ENCODE measurements at places on chromosomes 2 and 18.
A peak's percentile ranks its signal among the peaks of the same experiment; 100 is the strongest.

DNA sequence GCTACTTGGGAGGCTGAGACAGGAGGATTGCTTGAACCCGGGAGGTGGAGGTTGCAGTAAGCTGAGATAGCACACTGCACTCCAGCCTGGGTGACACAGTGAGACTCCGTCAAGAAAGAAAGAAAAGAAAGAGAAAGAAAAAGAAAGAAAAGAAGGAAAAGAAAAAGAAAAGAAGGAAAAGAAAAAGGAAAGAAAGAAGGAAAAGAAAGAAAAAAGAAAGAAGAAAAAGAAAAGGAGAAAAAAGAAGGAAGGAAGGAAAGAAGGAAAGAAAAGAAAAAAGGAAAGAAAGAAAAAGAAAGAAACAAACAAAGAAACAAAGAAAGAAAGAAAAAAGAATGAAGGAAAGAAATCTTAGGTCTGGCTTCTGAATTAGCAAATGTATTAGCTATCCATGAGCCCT, 150.4 kb downstream of the TMEM163 start:
- DNase-seq, result no peak

DNA sequence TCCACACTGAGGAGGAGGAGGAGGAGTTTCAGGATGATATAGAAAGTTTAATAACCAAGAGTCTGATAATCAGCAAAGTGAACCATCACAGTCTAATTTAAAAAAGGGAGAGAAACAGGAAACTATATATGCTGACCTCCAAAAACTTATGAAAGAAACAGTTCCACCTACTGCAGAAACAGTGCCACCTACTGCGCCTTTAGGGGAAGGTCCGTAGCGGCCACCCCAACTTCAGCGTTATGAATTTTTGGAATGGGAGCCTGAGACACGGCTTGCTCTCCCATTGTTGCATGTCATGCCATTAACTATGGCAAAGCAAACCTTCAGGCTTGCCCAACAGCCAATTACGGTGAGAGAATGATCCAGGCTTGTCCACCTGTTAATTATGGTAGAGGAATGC, 1719.2 kb upstream of the LRRTM1 start:
- DNase-seq, result no peak

GRCh38 chr2:239061824-239062570, 214.1 kb downstream of the TWIST2 start:
- no peak for DNase-seq

DNA sequence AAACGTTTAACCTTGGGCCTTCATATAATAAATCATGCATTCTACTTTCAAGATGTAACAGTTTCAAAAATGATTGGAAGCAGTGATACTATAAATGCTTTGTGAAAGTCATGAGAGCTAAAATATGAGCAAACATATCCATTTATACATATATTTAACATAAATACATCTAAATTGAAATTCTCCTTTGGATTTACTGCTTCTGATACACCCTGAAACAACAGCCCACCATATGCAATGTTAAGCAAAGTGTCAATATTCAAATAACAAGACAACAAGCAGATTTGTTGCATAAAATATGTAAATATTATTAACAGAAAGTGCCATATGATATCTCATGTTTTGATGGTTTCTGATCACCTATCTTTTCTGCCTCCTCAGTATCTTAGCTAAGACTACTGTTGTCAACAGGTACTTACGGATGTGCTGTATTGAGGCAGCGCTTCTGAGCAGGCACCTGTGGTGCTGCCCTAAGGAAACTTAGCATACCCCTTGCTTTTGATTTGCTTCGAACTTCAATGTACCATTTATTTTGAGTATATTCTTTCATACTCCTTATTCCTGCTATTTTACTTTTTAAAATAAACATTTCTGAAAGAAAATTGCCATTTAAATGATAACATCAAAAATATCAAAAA, 6.1 kb downstream of the FIGN start:
- DNase-seq, result no peak

DNA sequence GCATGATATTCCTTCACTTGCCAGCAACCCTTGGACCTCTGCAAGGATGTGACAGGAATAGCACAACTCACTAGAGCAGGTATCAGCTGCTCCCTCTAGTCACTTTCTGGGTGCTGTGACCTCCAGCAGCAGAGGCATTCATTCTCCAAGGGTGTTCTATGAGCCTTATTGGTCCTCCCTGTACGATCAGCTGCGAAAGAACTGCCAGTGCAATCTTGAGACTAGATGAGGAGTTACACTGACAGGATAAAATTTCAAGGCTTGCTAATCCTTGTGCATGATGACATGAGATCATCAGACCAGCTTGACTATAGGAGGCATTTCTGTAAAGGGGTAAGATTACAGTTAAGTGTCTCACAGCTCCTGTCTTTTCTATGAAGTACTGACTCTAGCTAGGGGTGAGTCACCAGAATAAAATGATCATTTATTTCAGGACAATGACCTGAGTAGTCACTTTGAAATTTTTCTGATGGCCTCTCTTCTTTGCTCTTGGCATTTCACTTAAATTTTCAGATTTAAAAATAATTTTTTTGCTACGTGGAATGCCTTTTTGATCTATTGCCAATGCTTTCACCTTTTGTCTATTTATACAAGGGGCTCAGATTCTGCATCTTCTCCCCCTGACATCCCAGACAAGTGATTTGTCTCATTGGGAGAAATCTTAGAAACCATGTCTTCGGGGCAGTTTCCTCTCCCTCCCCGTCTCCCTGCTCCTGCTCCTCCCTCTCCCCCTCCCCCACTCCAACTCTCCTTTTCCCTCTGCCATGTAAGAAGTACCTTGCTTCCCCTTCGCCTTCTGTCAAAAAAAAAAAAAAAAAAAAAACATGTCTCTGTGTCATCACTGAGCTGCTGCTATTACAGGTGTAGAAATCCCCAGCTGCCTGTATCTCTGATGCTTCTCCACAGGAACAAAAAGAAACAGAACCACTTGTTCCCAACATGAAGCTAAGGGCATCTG, 49.2 kb upstream of the FRZB start:
- DNase-seq, result no peak

DNA sequence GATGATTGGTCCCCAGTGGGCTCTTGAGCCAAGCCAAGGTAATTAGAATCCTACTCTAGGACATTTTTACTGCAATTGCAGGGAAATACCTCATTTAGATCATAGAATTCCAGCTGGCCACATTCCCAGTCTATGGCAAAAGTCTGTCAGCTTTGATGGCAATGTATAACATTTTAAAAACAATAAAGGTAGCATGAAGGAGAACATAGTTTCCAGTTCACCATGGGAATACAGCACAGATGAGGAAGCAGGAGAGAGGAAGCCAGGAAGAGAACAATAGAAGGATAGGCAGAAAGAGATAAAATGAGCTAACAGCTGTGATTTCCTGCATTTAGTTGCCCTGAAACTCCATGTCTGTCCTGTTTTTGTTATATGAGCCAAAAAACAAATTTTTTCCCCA, 897.3 kb upstream of the DDX18 start:
- DNase-seq, result no peak

GRCh38 chr2:153543635-153544071, 65.1 kb upstream of the RPRM start:
- peak; percentile 21 for DNase-seq

GRCh38 chr2:70767079-70767698, 811 bp downstream of the ADD2 start:
- no peak for DNase-seq

DNA sequence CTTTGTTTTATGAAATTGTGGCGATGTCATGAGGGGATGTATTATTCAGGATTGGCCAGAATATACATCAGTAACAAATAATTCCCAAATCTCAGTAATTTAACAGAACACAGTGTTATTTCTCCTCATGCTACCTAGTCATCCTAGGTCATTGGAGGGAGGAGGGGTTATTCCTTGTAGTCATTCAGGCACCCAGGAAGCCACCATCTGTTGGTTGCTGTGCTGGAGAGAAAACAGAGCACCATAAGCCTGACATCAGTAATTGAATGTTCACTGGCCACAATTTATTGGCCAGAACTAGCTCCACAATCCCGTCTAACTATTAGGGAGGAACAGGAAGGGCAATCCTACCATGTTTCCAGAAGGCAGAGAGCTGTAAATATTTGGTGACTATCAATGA, 303.5 kb upstream of the CELF4 start:
- no peak for DNase-seq

GRCh38 chr2:1318366-1319009, 94.8 kb upstream of the TPO start:
- no peak for DNase-seq

DNA sequence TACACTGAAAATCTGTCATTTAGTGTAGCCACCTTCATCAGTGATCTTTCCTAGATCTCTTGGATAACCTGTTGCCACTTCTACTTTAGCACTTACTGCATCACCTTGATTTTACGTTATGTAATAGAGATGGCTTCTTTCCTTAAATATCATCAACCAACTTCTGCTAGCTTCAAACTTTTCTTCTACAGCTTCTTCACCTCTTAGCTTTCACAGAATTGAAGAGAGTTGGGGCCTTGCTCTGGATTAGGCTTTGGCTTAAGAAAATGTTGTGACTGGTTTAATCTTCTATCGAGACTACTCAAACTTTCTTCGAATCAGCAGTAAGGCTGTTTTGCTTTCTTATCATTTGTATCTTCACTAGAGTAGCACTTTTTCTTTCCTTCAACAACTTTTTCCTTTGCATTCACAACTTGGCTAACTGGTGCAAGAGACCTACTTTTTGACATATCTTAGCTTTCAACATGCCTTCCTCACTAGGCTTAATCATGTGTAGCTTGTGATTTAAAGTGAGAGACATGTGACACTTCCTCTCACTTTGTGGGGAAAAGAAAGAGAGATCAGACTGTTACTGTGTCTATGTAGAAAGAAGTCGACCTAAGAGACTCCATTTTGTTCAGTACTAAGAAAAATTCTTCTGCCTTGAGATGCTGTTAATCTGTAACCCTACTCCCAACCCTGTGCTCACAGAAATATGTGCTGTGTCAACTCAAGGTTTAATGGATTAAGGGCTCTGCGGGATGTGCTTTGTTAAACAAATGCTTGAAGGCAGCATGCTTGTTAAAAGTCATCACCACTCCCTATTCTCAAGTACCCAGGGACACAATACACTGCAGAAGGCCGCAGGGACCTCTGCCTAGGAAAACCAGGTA, 99.6 kb downstream of the ATL2 start:
- DNase-seq, result no peak

GRCh38 chr2:73292906-73293533, 328 bp downstream of the EGR4 start:
- DNase-seq, result no peak

Measured in GM12865 (cell line).